Activated gamma-delta T cell treated with anti-CD3 and anti-CD28 coated beads, Interleukin-2, amount 50 U/mL, for 16 hours (primary cell): ENCODE measurements at places on chromosomes 1 and 21.

GRCh38 chr1:229253151-229253974 is 17.5 kb upstream of the RAB4A start:
- DNase-seq: no peak

GRCh38 chr21:45001134-45002095 is 61.6 kb downstream of the SLX9 start:
- DNase-seq: no peak

DNA sequence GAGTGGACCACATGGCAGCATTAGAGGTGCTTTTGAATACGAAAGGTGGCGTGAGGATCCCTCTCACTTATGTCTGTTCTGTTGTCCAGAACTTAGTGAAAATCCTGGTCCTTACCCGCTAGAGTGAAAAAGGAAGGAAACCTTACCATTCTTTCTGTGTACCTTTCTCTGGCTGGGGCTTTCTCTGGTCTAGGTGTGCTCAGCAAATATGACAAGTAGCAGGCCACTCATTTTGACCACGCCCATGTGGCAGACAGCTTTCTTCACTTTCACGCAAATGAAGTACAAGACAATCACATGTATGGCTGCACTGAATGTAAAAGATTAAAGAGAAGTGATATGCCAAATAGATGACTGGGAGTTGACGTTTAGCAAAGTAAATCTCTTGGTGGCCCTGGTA is 131.9 kb downstream of the FGGY start:
- no peak for DNase-seq

- no peak for DNase-seq
These were observed 1.6 kb downstream of the HPCAL4 start for GRCh38 chr1:39689635-39690034.

DNA sequence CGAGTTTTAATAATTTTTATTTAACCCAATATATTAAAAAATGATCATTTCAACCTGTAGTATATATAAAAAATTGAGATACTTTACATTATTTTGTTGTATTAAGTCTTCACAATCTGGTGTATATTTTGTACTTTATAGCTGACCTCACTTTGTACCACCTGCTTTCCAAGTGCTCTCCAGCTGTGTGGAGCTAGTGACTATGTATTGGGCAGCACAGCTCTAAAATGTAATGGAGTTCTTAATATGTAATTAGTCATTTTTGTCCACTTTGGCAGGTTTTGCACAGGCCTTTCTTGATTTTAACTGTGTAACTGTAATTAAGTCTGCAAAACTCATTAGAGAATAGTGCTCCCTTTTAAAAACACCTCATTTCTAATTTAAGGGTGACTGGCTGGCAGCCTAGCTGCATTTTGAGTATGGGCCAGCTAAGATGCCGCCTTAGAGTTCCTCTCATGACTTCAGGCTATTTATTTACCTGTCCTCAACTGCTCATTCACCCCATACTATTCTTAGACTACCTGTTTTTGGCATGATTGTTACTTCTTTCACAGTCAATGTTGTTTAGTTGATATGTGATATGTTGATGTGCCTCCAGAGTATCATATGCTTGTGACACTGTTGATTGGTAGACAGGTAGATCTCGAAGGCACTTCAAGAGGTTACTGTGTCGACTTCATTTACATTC is 43.2 kb downstream of the ZYG11B start:
- no peak for DNase-seq

DNA sequence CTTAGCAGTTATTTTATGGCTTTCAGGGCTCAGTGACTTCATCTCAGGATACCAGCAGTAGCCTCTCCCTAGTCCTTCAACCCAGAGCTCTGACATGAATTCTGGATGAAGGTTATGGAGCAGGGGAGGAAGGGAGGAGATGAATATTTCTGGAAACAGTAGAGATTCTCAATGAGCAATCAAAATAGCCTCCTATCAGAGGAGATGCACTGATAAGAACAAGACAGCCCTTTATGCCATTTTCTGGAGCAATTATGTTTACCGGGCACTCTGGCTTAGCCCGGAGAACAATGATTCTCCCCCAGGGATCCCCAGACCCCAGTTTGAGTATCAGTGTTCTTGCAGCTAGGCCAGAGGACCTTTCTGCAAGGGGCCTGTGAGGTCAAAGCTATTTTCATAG is 37.9 kb upstream of the EDARADD start:
- DNase-seq: no peak

- DNase-seq: no peak
These were observed 26.5 kb downstream of the KIAA1614 start for GRCh38 chr1:180939073-180939710.

DNA sequence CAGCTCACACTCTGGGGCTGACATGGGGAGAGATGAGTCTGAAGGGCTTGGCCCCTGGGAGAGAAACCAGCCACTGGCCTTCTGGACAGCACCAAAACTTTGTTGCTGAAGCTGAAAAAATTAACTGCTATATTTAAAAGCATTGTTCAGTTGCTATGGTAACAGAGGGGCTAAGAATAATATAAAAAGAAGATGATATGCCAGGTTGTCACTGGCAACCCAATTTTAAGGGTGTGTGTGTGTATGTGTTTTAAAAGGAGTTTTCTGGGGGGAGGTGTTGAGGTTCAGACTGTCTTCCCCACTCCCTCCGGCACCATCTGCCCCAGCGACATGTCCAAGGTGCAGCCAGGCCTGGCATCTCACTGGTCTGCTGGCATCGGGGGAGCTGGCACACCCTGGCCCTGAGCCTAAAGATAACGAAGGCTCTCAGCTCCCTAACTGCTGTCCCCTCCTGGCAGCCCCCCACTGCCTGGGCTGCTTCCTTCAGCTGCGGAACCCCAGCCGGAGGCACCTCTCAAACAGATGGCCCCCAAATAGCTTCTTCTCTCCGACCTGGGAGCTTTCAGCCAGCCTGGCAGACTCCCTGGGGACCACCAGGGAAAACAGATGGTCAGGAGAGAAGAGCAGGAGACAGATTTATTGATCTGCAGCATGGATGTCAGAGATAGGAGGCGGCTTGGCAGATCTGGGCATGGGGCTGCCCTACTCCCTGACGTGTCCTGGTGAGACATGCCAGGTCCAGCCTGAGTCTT is 203.9 kb downstream of the HIVEP3 start:
- DNase-seq: no peak

DNA sequence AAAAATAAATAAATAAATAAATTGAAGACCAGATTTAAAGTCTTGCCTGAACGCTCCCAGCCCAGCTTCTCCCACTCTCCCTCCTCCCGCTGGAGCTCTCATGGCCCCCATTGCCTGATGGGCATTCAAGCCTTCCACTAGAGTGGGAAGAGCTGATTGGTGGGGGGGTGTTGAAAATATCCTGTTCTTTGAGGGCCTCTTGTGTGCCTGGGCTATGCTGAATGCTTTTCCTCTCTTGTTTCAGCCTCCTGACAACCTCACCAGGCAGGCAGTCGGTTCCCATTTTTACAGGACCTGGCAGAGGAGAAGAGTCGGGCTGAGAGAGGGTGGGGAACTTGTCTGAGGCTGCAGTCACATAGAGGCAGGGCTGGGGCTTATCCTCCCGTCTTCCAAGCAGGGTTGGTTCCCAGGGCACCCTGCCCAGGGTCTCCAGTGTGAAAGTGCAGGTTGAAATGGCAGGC is 59.2 kb upstream of the SSBP3 start:
- DNase-seq: no peak

- DNase-seq: no peak
These were observed 2.3 kb upstream of the CCSAP start for GRCh38 chr1:229344937-229345684.

DNA sequence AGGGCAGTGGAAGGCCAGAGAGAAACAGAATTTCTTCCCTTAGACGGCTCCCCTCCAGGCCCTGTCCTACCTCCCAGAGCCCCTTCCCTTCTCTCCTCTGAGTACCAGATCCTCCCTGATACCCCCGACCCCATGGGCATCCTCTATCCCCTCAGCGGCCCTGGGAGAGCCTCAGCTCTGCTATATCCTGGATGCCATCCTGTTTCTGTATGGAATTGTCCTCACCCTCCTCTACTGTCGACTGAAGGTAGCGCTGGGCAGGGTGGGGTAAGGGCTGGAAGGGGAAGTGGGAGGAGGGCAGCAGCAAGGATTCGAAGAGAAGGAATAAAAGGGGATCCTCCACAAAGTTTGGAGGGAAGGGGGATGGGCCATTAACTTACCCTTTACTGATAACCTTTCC is 2.7 kb downstream of the FCER1G start:
- DNase-seq: no peak

- DNase-seq: no peak
These were observed 361.1 kb downstream of the TGFB2 start for GRCh38 chr1:218705911-218706893.

- DNase-seq: no peak
These were observed 67.8 kb upstream of the POU3F1 start for GRCh38 chr1:38114241-38115026.

DNA sequence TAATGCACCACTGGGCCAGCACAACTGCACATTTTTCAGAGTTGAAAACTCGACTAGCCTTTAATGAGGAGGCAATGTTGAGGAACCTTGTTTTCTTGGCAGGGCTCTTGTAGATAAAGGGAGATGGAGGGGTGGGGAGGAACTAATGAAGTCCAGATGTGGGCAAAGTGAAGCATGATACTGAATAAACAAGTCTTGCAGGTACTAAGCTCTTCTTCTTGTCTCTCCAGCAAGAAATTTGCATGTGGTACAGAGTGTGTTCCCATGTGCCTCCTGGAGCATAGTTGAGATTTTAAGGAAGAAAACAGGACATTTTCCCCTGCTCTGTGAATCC is 47.0 kb downstream of the PLPP3 start:
- no peak for DNase-seq

GRCh38 chr1:107018445-107018844 is 38.0 kb upstream of the PRMT6 start:
- no peak for DNase-seq

DNA sequence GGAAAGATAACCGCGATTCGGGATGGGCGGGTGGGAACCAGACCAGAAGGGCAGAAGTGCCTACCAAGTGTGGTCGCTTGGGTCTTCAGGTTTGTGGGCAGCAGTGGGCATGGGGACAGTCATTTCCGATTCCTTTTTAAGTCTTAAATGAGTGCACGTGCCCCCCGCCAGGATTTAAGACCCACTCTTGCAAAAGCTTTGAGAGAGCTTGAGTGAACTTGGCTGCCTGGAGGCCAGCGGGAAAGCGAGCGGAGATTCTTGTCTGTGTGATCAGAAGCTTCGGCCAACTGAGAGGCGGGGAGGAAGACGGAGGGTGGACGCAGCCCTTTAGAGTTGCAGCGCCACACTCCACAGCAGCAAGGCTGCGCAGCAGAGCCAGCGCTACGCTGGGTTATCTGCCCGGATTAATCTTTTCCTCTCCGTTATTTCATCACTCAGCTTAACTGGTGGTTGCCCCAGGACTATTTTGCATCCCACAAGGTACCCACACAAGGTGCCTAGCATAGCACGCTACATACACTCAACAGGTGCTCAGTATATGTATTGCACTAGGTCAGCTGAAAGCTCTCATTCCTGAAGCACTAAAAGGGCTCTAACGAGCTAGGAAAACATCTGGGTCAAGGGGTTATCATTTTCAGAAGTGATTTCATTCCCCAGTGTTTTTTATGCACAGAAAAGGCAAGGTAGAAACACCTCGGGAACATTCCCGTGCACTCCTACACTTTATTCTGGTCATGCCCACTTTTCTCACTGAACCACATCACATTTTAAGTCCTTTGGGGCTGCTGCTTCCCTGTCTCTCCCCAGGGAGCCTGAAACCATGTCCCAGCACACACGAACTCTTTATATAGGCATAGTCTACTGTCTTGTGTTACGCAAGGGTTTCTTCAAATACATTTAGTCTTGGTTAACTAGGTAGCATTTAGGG is 1.5 kb upstream of the BATF3 start:
- no peak for DNase-seq

DNA sequence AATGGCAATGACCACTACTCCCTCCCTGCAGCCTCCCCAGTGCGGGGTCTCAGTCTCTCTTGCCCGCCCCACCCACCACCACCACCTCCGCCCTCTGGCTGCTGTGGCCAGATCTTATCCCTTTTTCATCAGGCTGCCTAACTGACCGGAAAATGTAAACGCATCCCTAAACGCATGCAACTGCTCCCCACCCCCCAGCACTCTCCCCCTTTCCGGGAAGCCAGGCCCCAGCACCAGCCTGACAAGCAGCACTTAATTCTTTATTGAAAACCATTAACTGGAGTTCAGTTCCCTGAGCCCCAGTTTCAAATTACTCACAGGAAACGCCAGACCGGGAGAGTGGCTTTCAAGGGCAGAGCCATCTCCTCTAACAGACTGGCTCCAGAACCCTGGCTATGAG is 147.7 kb downstream of the DMRTA2 start:
- no peak for DNase-seq

DNA sequence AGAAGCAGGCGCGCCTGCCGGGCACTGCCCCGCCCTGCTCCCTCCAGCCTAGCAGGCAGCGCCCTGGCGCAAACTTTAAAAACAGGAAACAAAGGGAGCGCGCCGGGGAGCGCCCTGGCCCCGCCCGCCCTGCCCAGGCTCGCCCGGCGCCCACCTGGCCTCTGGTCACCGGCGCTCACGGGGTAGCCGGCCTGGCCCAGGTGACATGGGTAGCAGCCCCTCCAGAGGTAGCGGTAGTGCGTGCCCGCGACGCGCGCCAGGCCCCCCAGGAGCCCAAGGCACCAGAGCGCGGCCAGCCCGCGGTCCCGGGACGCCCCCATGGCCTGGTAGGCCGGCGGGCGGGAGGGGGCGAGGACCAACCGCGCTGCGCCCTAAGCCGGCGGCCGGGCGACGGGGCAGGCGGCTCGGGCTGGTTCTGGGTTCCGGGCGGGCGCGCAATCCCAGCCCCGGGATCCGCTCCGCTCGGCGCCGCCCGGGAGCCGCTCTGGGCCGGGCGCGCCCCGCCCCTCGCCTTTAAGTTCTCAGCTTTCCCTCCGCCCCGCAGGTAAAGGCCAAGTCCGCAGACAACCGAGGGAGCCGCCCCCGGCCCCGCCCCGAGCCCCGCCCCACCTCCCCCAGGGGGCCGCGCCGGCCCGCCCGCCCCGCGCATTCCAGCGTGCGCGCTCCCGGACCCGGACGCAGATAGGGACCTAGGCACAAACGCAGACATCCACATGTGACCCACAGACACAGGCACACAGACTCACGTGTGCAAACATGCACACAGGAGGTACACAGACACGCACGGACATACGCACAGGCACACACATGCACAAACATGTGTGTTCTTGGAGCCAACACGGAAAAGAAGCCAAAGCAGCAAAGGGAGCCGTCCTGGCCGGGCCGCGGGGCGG is 76.7 kb downstream of the ARHGEF16 start:
- DNase-seq: peak; percentile 43
